ENCODE measurements at places on chromosomes 7 and 10.

DNA sequence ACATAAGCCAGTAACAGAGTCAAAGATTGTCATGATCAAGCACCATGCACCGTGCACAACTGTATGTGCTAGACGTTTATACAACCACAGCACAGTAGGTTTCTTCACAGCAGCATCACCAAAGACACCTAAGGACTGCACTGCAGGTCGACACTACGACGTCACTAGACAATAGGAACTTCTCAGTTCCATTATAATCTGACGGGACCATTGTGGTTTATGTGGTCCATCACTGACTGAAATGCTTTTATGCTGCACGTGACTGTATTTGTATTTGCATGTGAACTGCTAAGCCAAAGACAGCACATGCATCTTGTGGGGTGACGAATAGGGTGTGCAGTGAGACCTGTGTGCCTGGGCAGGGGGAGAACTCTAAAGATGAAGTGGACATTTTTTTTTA is 164.9 kb downstream of the PARD3 start:
- no peak for DNase-seq

DNA sequence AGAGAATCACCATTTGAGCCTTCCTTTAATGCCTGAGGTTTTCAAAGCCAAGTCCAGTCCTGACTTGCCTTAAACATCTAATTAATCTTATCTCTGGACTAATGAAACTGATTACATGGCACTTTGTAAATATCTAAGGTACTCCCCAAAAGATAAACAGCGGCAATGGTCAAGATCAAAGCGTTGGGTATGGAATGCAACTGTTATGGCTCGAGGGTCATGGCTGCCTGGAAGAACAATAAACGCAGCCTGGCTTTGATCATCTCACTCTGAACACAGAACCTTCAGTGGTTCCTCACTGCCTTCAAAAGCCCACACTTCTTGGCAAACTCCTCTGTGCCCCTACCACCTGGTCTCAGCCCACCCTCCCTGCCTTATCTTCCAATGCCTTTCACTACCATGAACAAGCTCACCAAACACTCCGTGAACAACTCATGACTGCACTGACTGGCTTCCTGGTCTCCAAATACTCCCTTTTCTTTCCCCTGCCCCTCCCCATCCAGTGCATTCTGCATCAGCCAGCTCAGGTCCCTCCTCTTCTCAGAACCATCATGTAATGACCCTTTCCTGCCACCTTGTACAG is 150.2 kb upstream of the NFE2L3 start:
- DNase-seq: no peak

GRCh38 chr7:129282865-129283264 is 58.0 kb downstream of the AHCYL2 start:
- DNase-seq: no peak

DNA sequence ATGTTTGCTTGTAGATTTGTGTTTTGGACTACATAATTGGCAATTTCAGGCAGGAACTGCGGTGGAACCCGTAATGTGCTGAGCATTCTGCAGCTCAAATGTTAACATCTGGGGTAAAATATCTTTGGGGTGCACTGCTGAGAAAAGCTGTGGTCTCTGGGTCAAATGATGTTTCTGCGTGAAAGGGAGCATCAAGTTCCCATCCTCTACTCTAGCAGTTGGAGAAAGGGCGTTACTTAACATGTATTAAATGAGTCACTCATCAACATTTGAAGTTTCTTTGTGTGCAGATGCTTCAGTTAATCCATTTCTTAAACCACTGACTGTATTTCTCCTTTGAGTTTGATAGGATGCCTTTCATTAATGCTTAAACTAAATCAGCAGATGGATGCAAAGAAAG is 273.1 kb upstream of the PITRM1 start:
- DNase-seq: no peak

DNA sequence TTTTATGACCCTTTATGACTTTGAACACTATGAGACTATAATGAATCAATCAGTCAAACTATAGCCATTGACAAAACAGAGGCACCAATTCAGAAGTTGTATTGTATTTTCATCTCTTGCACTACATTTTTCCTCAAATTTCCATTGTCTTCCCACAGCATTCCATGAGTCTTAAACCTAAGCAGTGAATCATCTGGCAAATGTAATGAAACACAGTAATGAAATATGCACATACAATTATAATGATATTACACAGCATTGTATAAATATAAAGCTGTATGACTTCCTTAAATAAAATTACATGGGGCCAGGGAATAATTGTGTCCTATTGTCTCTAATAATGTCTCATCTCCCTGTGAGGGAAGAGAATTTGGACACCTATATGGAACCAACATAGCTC is 45.0 kb downstream of the VWDE start:
- no peak for DNase-seq

All from CD4-positive, alpha-beta T cell treated with Interleukin-4 for 4 hours (primary cell).